ENCODE measurements at places on chromosomes 7 and 10.
A peak's percentile ranks its signal among the peaks of the same experiment; 100 is the strongest.

GRCh38 chr10:87524296-87524695, 19.6 kb downstream of the MINPP1 start:
- no peak for DNase-seq

GRCh38 chr7:87267239-87267900, 47.8 kb upstream of the TMEM243 start:
- no peak for DNase-seq

DNA sequence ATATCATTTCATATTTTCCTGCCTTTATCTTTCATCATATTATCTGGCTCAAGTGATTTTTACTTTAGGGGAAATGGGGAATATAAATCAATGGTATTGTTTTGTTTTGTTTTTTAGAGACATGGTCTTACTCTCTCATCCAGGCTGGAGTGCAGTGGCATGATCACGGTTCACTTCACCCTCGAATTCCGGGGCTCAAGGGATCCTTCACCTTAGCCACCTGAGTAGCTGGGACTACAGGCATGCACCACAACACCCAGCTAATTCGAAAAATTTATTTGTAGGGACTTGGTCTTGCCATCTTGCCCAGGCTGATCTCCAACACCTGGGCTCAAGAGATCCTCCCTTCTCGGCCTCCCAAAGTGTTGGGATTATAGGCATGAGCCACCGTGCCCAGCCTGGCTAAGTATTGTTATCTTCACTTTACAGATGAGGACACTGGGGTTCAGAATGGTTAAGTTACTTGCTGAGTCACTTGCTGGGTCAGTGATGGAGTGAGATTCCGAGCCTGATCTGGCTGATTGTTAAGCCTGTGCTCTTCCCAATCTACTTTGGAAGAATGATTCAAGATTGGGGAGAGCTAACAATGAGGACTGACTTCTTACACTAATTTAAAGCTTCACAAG, 3.7 kb upstream of the SLC16A9 start:
- no peak for DNase-seq

DNA sequence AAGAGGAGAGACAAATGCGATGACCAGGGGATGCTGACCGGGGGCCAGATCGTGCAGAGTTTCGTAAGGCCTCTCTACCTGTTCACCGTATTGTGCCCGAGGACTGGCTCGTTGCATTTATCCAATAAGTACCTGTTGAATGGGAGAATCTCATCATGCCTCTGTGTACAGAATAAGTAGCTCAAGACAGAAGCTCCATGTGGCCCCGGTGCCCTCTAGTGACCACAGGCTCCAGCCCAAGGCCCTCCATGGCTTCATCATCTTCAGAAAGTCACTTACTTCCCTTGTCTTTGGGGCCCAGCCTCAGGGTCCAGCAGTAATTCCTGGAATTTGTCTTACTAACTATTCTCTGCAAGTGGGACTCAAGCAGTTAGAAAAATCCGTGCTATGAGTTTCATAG, 151.0 kb downstream of the CHN2 start:
- DNase-seq, result peak; percentile 70

GRCh38 chr10:69682955-69683474, 53.0 kb downstream of the FAM241B start:
- no peak for DNase-seq

DNA sequence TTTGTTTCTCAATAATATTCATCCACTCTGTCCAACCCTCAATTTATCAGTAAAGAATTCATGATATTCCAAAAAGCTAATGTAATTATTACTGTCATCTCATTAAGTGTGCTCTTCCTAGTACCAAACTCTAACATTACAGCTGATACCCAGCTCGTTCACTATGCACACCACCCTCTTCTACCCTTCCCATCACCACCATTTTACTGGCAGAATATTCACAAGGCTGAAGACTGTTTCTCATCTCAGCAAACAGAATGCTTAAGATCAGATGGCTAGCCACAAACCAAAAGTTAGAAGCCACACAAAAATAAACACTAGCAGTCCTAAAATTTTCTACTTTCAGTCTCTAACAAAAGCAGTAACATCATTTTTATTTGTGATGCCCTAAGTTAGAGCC, 121.5 kb downstream of the SRPK2 start:
- DNase-seq, result no peak

- DNase-seq, result no peak
These were observed 269.7 kb downstream of the ZMYND11 start for GRCh38 chr10:404991-405390.

- no peak for DNase-seq
These were observed 1612.4 kb upstream of the LRRTM3 start for GRCh38 chr10:65313406-65313805.

DNA sequence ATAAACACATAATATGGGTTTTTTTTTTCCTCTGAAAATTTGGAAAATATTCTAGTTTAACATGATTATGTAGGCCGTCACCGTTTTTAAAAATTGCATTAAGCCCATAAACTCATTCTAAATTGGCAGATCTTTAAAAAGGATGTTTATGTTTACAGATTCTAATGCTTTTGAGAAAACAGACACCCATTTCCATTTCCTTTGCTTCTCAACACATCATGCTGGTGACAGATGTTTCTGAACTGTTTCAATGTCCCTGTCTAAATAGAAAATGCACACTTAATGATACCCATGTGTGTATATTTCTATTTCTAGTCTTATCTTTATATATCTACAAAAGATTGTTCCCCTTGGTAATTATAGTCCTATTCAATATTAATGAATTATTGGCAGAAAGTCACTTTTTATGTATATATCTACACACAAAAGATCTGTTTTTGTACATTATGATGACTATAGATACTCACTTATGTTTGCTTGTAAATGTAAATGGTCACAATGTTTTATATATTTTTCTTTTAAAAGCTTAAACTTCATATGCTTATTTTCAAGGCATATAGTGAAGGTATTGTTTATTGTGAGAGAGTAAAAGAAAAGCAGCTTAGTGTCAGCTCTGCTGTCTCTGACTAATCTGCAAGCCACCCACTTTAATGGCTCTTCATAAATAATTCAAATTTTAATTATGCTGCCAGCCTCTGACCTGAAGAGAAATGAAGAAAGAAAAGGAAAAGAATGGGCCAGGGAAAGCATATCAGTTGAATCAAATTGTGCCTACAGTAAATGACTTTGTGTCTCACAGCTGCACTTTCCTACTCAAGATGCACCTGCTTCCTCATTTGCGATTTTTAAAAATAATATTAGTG, 179.4 kb downstream of the CACNA2D1 start:
- DNase-seq, result peak; percentile 98

GRCh38 chr7:115178835-115179234, 256.9 kb downstream of the MDFIC start:
- DNase-seq, result no peak

DNA sequence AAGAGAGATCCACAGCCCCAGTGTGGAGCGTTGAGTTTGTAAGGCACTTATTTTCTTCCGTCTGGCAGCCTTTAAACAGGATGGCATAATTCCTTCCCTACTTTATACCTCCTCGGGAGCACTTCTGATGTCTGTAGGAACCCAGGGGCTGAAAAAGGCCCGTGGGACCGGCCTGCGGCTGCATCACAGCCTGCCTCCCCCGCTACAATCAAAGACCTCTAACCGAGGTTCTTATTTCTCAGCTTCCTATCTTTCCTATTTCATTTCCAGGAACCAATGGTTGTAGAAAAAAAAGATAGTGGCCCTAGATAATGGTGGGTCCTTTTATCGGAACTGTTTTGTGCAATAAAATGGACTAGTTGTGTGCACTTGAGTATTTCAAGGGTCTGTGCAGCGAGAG, 4.1 kb upstream of the CTBP2 start:
- no peak for DNase-seq

DNA sequence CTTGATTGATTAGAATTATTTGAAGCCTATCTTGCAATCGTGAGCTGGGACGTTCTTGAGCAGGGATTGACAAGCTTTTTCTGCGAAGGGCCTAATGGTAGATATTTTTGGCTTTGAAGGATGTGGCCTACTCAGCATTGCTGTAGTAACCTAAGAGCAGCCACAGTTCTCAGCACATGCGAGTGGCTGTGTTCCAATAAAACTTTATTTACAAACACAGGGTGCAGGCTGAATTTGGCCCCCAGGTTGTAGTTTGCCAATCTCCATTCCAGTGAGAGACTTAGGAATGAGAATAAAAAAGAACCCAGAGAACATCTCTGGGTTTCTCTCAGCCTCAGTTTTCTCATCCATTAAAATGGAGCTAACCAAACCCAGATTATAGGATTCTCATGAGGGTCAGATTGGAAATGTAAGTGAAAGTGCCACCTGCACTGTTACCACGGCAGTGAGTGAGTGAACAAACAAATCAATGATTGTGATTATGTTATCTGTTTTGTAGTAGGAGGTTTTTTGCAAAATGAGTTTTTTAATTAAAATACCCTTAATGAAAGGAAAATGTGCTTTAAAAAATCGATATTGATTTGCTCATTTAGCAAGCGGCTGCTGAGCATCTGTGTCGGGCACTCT, 664.0 kb downstream of the SDK1 start:
- no peak for DNase-seq

GRCh38 chr10:69051710-69052487, 36.0 kb upstream of the SRGN start:
- no peak for DNase-seq

GRCh38 chr10:97072851-97073665, 112.7 kb downstream of the SLIT1 start:
- DNase-seq, result peak; percentile 56

- no peak for DNase-seq
These were observed 827.0 kb upstream of the LRRTM3 start for GRCh38 chr10:66098595-66099480.

- no peak for DNase-seq
These were observed 22.7 kb downstream of the ZNF365 start for GRCh38 chr10:62396864-62397263.

DNA sequence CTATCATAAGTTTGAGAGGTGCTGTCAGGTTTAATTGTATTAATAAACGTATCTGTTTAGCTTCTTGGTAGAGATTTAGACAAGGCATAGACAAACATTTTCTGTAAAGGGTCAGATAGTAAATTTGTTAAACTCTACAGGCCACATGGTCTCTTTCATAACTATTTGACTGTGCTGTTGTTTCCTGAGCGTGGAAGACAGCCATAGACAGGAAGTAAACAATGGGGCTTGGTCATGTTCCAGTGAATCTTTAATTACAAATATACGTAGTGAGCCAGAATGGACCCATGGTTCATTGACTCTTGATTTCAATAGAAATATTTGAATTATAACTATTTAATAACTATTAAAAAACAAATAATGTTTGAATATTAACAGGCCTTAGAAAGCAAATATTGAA, 451.1 kb downstream of the SH2D4B start:
- DNase-seq, result no peak

GRCh38 chr7:130879191-130879590, 145.2 kb upstream of the KLF14 start:
- no peak for DNase-seq

GRCh38 chr7:137957887-137958286, 44.0 kb downstream of the CREB3L2 start:
- DNase-seq, result no peak

- peak; percentile 82 for DNase-seq
These were observed 149.8 kb upstream of the HDAC9 start for GRCh38 chr7:18345641-18346234.

- no peak for DNase-seq
These were observed 110.6 kb downstream of the EMX2 start for GRCh38 chr10:117653170-117653515.

DNA sequence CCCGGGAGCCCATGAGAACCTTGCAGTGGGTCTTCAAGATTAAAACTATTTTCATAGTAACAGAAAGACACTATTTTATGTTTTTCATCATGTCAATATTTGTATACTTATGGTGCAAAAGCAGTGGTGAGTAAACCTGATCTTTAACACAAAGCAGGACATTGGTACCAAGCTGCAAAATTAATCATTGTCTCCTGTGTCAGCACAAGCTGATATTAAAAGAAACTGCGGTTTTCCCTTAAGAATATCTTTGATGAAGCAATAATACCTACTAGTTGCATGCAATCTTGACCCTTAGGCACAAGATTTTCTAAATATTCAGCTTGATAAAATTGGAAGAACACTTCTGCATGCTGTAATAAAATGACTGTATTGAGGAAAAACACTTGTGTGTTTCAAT, 121.7 kb downstream of the MDFIC start:
- DNase-seq, result no peak

DNA sequence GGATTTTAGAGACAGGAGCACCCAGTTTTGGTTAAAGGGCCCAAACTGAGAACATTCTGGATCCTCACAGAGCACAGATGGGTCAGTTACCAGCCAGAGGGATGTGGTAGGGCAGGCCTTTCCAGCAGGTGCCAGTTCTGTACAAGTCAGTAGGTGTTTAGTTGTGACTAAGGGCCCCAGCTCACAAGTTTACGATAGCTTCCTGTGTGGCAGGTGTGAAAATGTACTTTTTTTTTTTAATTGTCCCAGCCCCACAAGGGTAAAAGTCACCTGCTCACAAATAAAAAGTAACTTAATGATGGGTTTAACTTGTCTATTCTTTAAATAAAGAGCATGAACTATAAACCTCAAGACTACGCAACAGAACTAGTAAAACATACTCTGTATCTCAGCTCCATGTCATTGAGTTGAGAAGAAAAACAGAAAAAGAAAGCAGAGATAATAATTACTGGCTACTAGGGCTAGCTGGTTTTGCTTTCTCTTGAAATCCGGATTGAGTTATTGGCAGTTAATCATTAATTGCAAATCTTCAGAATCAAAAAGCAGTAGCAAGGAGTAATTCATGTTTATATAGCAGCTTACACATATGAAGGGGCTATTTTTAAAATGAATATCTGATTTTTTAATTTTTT, 15.4 kb downstream of the NFE2L3 start:
- no peak for DNase-seq

DNA sequence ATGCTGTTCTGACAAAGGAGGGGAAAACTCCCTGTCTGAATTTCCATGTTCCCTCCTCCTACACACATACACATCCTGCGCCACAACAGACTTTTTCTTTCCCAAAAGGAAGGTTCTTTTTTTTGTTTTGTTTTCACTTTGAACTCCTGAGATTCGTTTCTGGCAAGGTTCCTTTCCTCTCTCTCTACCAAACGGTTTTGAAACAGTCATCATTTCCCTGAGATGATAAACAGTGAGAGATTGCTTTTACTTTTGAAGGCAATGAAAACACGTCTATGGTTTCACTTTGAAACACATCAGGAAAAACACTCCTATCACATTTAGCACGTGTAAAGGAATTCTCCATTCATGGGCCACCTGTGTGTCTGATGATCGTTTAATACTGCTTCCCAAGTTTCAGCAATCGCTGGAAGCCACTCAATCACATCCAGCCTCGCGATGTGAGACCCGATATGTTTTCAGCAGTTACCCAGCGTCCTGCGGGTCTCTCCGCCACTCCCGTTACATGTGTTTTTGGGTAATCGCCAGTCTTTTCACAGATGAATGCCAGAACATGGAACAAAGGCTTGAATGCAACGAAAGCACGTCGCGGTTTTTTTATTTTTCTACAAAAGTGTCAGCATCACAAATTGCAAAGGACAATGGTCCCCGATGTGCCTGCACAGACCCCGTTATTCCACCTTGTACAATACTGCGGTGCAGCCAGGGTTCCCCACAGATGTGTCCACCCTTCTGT, 62.8 kb upstream of the CUX1 start:
- no peak for DNase-seq

GRCh38 chr10:100662067-100662466, 83.3 kb upstream of the PAX2 start:
- no peak for DNase-seq

GRCh38 chr7:31919678-31920369, 150.4 kb downstream of the PDE1C start:
- DNase-seq, result no peak

GRCh38 chr7:134890246-134891240, 95.8 kb upstream of the AGBL3 start:
- peak; percentile 56 for DNase-seq

GRCh38 chr10:32005050-32005449, 51.2 kb downstream of the KIF5B start:
- DNase-seq, result no peak

GRCh38 chr7:103714376-103714927, 268.4 kb upstream of the SLC26A5 start:
- DNase-seq, result no peak

Measured in NCI-H1092 treated with DMSO at 0.1 percent for 48 hours (cell line).